Activated CD4-positive, alpha-beta T cell treated with anti-CD3 and anti-CD28 coated beads for 4 hours (primary cell): ENCODE measurements at places on chromosomes 4 and X.
A peak's percentile ranks its signal among the peaks of the same experiment; 100 is the strongest.

DNA sequence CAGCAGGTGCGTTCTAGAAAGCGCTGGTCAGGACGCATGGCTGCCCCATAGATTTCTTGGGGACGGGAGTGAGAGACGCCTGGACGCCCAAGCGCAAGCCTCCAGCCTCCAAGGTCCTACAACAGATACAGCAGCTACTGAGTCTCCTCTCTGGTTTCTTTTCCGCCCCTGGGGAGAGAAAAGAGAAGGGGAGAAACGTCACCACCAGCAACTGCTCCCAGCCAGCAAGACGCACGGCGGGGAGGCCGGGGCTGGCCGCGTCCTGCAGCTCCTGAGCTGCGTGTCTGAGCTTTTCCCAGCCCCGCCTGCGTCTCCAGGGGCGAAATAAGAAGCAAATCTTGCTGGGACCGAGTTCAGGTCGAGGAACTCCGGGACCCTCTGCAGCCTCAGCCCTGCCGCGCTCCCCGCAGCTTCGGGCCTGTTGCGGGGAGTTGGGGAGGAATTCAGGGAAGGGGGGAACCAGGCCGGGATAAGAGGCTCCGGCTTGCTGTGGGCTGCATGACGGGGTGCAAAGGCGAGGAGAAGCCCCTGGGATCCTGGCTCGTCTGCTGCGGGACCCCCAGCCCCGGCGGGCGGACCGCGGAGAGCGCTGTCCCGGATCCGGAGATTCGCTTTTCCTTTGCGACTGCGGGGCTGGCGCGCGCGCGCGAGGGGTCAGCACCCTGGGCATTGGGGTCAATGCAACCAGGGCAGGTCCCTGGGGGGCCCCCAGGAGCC lies 6.8 kb upstream of the SHOX start:
- no peak for DNase-seq

GRCh38 chrX:154136627-154137161 lies 7.3 kb upstream of the OPN1LW start:
- peak; percentile 58 for DNase-seq

- no peak for DNase-seq
Measured at GRCh38 chr4:84511703-84512102, 12.6 kb upstream of the NKX6-1 start.

GRCh38 chr4:16790508-16790907 lies 107.9 kb downstream of the LDB2 start:
- DNase-seq: no peak
